Neuronal stem cell (in vitro differentiated cells): ENCODE measurements at places on chromosomes 1 and 21.

- DNase-seq: peak; percentile 70
These were observed 11.7 kb downstream of the NR5A2 start for GRCh38 chr1:200038981-200039848.

DNA sequence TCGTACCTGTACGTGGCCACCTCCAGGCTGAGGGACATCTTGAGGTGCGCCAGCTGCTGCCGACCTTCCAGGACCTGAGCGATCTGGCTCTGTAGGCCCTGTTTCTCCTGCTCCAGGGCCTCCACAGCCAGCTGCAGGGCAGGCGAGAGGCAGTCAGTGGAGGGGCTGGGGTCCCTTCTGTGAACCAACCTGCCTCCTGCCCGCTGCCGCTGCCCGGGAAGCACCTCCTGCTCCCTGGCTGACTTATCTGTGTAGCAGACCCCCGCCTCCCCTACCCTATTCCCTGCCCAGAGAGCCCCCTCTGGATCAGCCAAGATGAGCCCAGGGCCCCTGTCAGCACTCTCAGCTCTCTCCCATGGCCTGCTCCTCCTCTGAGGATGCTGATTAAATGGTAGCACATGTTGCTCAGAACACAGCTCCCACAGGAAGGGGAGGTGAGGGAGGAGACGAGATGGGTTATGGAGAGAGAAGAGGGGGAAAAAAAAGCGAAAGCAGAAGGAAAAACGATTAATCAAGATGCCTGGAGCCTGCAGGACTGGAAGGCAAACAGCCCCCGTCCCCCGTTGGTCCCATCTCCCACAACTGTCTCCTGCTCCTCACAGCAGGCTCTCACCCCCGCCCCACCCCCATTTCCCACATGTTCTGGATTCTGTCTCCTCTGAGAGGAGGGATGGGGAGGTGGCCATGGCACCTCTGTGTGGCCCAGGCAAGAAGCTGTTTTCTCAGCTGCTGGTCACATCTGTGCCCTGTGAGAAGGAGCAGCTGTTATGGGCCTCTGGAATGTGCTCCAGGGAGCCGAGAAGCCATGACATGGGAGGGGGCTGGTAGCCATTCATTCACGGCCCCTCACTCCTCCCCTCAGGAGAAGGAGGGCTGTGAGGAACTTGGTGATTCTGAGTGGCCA, 1.7 kb downstream of the NES start:
- no peak for DNase-seq

- DNase-seq: no peak
These were observed 43.0 kb downstream of the JAK1 start for GRCh38 chr1:64923294-64923718.

- DNase-seq: no peak
These were observed 55.3 kb downstream of the ETS2 start for GRCh38 chr21:38861056-38861455.

DNA sequence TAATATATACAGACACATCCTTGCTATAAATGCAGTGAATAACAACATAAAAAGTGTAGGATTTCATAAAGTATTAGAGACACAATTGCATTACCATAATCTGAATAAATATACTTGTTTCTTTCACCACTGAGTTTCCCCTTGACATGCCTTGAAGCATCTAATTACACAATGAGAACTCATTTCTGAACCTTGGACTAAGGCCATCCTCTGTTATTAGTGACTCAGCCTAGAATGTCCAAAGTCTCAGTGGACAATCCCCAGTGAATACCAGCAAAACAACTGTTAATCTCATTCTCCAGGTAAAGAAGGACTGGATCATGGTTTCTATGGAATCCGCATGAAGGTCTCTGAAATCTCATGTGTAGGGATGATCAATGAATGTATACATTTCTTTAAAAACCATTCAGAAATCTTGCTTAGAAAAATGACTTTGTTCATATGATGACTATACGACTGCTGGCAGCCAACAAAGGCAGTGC, at the start of gene OR2L5:
TSS of gene OR2L5 (plus strand) at position 432 of the 482 bp plus-strand sequence. CDS start 8,288 bp downstream, outside the sequence.
- DNase-seq: no peak

- DNase-seq: no peak
These were observed 84.1 kb downstream of the LYST start for GRCh38 chr1:235782601-235783000.

DNA sequence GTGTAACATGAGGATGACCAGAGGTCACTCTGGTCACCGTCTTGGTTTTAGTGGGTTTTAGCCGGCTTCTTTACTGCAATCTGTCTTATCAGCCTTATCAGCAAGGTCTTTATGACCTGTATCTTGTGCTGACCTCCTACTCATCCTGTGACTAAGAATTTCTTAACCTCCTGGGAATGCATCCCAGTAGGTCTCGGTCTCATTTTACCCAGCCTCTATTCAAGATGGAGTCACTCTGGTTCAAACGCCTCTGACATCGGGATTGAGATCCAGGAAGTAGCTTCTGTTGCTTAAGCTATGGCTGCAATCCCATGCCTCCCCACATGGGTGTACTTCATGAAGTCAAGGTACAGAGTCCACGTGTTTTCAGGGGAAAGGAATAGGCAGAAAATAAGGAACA, 19.9 kb downstream of the FMN2 start:
- DNase-seq: no peak

GRCh38 chr1:41619511-41620364, 135.3 kb upstream of the EDN2 start:
- DNase-seq: no peak

- DNase-seq: no peak
These were observed 15.5 kb downstream of the TEX35 start for GRCh38 chr1:178528228-178528952.

DNA sequence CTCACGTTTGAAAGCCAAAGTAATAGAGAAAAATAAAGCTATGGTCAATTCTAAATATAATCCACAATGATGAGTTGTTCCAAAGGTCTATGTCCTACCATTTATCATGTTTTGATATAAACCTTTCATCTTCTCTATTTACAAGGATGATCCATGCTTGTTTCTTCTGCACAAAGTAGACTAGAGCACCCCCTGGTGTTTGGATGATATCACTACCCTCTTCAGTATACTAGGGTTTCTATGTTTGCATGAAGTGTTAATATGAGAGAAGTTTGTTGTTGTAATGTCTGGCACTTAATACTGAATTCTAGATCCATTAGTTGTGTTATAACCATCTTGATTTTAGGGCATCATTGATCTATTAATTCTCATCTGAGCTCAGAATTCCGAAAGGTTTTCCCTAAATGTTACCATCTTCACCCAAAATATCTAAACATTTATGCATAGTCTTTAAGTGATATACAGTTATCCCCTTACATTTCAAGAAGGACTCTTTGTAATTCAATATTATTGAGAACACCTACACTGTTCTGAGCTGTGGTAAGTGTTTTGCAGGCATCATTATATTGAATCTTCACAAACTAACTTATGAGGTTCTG, 21.1 kb downstream of the CLDN8 start:
- DNase-seq: peak; percentile 35

DNA sequence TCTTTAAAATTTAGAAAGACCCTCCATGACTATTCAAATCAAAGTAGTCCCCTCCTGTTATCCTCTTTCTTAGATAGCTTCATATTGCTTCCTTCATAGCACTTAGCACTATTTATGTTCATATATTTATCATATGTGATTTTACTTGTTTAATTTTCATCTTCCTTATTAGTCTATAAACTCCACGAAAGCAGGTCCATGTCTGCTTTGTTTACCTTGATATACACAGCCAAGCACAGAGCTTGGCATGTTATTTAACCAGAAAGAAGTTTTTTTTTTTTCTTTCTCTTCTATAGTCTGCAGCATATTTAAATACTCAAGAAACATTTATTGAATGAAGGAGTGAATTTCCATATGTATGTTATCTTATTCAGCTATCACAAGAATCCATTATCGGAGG, 36.0 kb downstream of the SCP2 start:
- DNase-seq: no peak

DNA sequence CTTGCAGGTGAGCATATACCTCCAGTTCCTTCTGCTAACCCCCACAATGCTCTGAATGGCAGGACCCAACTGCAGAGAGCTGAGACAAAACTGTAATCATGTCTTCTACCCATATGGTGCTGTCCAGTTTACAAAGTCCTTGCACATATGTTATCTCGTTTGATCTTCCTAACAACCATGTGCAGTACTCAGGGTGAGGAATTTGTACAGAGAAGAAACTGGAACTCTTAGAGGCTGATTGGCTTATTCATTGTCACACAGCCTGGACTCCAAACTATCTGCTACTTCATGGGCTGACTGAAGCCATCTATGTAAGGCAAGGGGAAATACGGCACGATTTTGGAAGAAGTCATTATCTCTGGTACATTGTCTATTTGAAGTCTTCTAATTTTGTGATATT, 191.1 kb downstream of the TNR start:
- DNase-seq: no peak

DNA sequence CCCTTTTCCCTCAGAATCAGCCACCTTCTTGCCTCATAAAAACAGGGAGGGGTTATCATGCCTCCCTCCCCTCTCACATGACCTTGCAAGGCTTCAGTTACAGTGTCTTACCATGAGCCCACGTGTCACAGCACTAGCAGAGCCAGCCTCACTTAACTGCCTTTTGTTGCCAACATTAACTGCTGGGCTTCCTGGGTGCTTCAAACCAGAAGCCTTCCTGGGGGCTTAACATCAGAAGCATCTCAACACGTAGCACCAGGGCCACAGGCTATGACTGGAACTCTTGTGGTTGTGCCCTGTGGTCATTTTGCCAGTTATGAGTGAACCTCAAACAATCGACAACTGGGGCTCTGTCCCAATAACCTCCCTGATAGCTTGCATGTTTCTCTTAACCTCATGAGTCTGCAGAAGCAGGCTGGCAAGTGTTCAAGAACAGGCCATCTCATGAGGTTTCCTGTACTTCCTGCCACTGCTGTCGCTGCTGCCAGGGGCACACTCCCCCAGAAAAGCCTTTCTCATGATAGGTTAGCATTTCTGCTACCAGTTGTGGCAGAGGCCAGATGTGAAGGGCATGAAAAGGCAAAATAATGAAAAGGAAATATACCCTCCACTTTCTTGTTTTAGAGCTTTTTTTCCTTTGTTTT, 132.2 kb downstream of the GLUL start:
- DNase-seq: no peak

GRCh38 chr1:70993798-70994197, 53.8 kb downstream of the PTGER3 start:
- DNase-seq: no peak

- DNase-seq: no peak
These were observed 85.1 kb downstream of the CAPZB start for GRCh38 chr1:19400192-19400611.

- DNase-seq: no peak
These were observed 50.6 kb upstream of the LYST start for GRCh38 chr1:235917267-235917811.

DNA sequence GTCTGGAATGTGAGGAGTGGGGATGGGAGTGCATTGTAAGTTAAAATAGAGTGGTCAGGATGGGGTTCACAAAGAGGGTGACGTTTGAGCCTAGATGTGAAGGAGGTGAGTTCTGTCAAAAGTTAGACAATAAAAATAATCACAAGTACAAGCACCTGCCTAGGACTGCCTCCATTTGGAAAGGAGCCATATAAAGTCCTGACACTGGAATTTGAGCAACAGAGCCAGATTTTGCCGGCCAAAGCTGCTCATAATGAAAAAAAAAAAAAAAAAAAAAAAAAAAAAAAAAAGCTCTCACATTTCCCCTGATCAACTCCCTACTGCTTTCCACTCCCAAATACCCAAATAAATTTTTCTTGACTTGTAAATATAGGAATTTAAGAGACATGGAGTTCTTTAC, 4.1 kb downstream of the PALMD start:
- no peak for DNase-seq

GRCh38 chr1:175563236-175563895, 180.0 kb downstream of the TNR start:
- no peak for DNase-seq

- no peak for DNase-seq
These were observed 13.2 kb downstream of the ESRRG start for GRCh38 chr1:216710055-216710454.

- no peak for DNase-seq
These were observed 140.0 kb upstream of the POU3F1 start for GRCh38 chr1:38186566-38186965.

DNA sequence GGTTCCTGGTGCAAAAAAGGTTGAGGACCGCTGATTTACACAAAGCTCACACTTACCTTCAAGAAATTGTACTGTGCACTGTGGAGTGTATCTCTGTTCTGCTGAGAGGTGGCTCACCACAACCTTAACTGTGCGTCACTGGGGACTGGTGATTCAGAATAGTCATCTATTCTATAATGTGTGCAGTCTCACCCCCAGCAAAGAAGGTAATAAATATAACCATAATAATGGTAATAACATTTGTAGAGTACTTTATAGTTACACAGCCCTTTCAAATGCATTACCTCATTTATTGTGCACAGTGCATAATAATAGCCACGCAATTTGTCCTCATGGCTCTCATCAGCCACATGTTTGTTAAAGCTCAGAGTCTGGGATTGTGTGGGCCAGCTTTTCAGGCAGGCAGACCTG, 59.4 kb upstream of the DUSP10 start:
- DNase-seq: no peak
